ENCODE measurements at places on chromosomes 6 and 20.
A peak's percentile ranks its signal among the peaks of the same experiment; 100 is the strongest.

DNA sequence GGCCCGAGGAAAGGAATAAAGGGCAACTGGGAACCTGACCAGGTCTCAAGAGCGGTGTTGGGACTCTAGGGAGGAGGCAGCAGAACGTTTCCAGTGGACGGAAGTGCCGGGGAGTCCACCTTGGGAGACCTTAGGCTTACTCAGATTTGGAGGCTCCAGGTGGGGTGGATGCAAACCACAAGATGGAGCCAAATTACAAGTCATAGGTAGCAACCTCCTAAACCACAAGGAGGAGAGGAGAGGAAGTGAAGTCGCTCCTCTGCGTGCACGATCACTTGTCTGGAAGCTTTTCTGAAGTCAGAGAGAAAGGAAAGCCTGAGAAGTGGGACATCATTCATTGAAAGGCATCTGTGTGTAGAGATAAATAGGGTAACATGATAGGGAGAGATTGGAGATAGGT lies 9.3 kb downstream of the HLA-DOA start:
- peak; percentile 32 for DNase-seq

DNA sequence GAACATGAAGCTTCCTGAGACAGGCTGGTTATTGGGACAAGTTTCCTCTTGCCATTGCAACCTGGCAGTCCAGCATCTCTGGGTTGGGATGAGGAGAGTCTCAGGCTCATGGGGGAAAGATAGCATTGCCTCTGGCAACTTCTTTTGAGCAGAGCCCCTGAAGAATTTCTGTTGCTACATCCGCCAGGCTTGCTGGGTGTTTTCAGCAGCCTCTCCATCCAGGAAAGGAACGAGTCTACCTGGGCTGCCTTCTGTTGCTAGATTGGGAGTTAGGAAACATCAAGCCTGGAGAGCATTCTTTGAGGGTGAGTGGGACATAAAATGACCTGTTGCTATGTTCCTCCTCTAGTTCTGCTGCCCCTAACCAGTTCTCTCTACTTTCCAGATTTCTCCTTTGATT lies 313.5 kb downstream of the RFPL4B start:
- DNase-seq, result no peak

DNA sequence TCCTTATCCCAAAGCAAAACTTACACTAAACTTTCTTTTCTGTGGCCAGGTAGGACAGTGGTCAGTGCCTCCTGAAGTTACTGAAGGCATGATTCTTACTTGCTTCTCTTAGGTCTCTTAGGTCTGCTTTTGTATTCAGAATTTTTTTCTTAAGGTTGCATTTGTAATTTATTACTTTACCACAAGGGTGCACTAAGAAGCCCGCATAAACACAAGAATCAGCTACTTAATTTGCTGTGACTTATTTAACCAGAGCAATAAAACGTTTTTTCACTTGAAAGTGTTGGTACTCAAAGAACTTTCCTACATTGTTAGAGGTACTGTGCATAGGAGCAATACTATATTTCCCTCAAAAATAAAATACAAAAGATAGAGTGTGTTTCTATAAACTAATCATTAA lies 75.4 kb upstream of the LAMA2 start:
- peak; percentile 3 for DNase-seq

DNA sequence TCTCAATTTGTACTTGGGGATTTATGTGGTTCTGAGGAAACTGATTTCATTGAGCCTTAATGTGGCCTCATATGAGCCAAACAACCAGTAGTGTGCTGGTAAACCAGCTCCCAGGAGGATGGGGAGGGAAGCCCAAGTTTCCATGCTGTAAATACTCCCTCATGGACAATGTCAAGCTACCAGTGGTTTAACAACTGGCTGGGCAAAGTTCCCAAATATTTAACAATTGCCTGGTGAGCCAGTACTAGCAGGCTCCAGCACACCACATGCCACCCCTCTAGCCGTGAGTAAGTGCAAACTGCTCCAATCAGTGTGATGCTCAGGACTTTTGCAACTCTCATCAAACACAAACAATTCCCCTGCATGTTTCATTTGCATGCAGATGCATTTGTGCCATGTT lies 19.2 kb upstream of the CDKN1A start:
- DNase-seq, result no peak

DNA sequence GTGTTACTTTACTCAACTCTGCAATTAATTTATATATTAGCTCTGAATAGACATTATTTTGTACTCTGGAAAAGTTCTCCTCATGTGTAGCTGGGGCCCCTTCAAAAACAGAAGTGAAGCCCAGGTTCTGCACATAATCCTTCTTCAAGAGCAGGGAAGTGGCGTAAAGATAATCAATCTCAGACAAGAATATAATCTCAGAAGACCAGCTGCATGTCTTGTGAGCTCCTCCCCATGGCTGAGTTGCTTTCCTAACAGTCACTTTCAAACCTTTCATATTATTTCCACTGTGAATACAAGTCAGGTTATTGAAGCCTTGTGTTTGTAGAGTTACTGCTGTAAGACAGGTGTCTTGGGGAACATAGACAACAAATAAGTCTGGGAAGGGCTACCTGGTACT lies 691.9 kb downstream of the RFPL4B start:
- DNase-seq, result no peak

GRCh38 chr6:13851330-13851729 lies 37.0 kb upstream of the MCUR1 start:
- DNase-seq, result no peak

DNA sequence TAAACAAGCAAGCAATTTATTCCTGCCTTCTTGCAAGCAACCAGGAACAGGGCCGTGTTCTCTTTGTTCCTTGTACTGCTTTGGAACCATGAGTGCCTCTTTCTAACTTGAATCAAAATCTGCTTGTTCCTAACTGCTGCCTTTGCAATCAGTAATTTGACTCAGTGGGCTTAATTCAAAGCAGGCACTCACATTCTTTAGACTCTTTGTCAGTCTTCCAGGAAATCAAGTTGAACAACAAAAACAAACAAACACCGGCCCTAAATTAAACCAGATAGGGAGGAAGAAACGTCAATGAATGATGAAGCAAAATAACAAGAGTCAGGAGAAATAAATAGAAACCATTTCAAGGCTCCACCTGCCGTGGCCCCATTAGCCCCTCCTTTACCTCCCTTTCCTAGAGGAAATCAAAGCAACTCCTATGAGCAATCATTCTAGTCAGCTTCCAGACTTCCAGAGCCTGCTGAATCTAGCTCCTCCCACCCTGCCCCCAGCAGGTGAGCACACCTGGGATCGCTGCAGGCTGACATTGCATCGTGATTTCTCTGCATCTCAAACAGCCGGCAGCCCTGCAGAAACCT lies 582.2 kb upstream of the FLRT3 start:
- DNase-seq, result peak; percentile 93

GRCh38 chr20:36950414-36951197 lies 902 bp downstream of the SAMHD1 start:
- DNase-seq, result peak; percentile 25

Data from NCI-H1417 (cell line).